ENCODE measurements at places on chromosomes 7 and 10.

- DNase-seq = no peak
These were observed 29.5 kb downstream of the LHPP start for GRCh38 chr10:124491105-124491504.

DNA sequence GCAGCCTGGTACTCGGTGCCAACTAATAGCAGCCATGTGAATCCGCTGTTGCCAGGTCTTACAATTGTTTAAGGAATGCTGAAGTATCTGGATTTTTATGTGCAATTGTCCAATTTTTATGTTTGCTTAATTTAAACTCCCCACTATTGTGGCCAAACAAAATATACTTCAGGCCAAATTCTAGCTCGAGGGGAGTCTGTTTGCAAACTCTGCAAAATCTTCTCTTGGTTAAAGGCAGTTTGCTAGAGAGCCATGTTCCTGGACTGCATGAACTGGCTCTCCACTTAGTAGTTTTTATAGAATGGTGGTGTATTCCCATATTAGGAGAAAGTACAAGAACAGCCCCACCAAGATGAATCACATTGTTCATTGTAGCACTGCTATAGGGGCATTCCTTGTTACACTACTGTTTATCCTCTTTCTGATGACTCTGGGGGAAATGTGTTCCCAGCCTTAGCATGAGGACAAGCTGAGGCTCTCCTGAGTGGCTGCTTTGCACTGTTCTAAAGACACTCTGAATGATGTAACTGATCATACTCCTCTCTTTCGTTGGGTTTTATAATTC is 178.0 kb upstream of the GLI3 start:
- DNase-seq = no peak

DNA sequence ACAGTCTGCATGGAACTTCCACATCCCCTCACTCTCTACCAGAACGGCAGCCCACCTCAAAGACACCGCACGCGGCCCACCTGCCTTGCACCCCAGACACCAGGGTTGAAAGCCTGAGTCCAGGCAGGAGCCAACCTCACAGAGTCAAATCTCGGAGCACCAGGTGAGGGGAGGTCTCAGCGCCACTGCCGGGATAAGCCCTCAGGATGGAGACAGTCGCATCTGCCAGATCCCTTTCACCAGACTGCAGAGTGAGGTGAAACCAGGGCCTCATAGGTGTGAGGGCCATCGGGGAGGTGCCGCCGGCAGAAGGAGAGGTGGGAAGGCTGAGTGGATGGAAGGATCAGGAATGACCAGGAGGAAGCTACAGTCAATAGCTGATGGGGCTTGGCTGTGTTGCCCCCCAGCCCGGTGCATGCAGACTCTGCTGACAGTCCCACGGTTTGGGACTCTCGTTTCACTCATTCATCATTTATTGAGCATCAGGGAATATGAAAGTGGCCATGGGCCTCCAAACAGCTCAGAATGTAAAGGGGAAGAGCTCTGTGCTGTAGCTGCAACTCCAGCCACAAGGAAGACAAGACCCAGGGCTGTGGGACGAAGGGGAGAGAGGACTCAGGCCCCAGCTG is 315.0 kb downstream of the PTPRN2 start:
- no peak for DNase-seq

DNA sequence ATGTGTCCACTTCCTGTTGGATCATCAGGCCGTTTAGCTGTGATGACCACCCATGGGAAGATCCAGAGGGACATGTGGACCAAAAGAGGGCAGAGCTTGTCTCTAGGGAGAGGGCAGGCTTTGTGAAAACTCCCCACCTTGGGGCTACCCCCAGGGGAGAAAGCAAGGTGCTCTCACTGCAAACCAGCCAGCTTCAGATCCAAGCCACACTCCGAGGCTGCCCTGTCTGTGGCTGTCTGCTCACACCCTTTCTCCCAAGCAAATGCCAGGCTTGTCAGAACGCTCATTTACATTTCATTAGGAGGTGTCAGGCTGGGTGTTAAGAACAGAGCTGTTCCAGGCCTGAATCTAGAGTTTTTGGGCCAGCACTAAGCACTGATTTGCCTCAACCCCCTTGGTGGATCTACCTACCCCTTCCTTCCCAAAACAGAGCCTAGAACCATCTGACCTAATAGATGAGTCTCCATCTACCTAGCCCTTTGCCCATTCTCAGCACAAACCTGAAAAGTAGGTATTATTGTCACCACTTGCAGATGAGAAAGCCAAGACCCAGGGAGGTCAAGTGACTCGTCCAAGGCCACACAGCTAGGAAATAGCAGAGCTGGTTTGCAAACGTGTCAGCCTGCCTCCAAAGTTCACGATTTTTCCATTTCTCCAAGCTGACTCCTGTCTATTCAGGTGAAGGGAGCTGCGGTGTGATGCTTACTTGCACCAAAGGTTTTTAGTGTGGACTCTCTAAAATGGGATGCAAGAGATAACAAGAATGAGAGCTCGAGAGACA is 130.9 kb downstream of the EMX2 start:
- DNase-seq = no peak

DNA sequence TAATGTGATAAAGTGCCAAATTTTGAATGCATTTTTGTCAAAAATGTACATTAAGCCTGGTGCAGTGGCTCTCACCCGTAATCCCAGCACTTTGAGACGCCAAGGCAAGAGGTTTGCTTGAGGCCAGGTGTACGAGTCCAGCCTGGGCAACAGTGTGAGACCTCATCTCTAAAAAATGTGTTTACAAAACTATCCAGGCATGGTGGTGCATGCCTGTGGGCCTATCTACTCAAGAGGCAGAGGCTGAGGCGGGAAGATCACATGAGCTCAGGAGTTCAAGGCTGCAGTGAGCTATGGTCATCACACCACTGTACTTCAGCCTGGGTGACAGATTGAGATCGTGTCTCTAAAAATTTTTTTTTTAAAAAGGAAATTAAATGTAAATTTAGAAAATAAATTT is 18.5 kb upstream of the MGMT start:
- DNase-seq = no peak

DNA sequence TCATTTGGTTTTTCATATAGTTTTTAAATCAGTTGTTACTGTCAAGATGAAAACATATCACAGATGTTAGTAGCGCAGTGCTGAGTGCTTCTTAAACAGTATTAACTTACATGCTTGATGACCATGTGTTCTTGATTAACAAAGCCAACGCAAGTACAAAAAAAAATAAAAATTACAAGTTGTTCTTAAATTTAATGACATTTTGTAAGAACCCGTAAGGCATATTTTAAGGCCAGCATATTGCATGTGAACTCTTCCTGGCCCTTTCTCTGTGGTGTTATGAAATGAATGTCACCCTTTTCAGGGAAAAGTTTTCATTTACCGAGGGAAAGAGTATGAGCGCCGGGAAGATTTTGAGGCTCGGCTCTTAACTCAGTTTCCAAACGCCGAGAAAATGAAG is 140.4 kb upstream of the NPS start:
- no peak for DNase-seq

DNA sequence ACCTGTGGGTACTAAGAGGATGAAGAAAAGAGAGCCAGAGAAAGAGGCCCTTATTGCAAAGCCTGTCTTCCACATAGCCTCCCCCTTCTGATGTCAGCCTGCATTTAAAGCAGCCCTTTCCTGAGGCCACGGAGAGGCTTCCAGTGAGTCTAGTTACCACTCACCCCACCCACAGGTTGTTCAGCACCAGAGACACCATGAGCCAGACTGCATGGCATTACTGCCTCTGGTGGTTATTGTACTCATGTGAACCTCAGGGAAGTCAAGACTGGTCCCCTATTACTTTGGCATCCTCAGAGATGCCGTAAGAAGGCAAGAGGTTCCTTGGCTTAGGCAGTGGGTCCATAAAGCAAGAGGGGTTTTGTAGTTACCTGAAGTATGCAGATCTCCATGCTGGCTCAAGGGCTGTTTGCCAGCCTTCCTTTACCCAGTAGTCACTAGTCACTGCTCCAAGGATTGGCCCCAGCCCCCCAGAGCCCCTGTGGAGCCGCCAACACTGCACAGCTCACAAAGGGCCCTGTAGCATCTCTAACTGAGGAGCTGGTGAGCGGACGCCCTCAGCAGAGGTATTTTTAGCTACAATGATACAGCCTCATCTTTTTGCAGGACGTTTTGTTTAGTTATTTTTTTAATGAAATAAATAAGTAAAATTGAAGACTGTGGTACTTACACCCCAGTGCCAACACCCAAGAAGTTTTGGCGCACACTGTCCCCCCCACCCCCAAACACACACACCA is 20.7 kb downstream of the LRRC4 start:
- DNase-seq = no peak

- peak; percentile 92 for DNase-seq
These were observed 5.4 kb upstream of the SPACDR start for GRCh38 chr7:100469227-100470044.

GRCh38 chr7:127708788-127709187 is 56.8 kb downstream of the SND1 start:
- DNase-seq = peak; percentile 2

DNA sequence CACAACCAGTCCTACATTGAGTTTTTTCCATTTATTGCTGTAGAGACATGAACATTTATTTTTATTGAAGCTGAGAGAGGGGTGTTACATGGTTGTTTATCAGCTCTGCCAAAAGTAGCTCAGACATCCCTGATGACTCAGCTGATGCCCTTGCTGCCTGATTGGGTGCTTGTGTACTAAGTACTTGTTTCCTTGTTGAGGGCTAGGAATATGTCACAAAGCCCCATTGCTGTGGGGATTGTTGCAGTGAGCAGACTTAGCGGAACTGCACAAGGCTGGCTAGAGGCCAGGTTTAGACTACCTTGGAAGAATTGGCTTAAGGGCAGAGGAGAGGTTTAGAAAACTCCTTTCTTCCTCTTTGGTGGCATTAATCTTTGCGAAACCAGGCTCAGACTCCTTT is 110.6 kb downstream of the AUTS2 start:
- DNase-seq = no peak

GRCh38 chr7:14751461-14751860 is 151.1 kb downstream of the DGKB start:
- DNase-seq = no peak

GRCh38 chr10:78458983-78459638 is 425.4 kb downstream of the RPS24 start:
- DNase-seq = no peak

DNA sequence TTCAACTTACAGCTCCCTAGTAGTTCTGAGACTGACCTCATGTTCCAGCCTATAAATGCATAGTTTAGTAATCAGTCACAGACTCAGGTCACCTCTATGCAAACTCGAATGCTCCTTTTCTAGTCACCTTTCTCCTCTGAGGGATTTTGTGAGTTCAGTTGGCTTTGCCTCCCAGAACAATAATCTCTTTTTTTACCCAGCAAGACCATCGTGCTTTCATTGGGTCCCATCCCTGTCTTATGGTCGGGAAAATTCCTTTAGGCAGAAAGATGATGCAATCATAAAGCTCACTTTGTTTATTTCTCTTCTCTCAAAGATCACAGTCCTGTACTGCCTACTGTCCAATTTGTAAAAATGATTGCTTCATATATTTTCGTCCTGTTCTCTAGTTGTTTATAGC is 38.4 kb downstream of the TWIST1 start:
- no peak for DNase-seq

- no peak for DNase-seq
These were observed at the start of gene CAV1 for GRCh38 chr7:116524609-116525297. Gene CAV1 (plus strand): TSS chr7:116525036. CDS start chr7:116525063, 27 bp downstream.

DNA sequence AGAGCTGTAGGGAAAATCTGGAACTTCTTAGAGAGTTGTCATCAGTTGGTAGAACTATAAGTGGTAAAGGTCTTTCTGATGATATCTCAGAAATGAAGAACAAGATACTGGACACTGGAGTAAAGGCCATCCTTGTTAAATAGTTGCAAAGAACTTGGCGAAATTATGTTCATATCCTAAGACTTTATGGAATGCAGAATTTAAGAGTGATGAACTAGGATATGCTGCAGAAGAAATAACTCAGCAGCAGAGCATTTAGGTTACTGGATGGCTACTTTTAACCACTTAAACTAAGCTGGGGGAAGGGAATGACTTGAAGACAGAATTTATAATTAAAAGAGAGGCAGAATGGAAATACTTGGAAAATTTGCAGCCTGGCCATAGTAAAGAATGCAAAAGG is 23.7 kb downstream of the PTEN start:
- no peak for DNase-seq

- DNase-seq = no peak
These were observed 133.8 kb downstream of the TCERG1L start for GRCh38 chr10:131177431-131178327.

DNA sequence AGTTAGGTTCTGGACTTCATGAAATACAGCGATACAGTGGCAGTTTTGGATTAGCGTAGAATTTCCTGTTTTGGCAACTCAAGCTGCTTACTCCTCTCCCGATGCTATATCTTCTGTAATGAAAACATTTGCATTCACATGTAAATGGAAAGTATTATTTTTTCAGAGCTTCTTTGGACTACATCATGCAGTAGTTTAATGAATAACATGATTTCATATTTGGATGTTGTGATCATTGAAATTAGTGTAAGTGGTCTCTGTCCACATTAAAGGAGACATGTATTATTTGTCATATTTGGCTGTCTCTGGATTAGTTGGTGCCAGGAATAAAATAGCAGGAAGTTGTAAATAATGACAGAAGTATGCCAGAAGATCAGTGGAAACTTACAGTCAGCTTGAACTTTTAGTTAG is 331.6 kb downstream of the GFRA1 start:
- no peak for DNase-seq

- DNase-seq = no peak
These were observed 340.2 kb downstream of the KCNMA1 start for GRCh38 chr10:77297393-77297739.

DNA sequence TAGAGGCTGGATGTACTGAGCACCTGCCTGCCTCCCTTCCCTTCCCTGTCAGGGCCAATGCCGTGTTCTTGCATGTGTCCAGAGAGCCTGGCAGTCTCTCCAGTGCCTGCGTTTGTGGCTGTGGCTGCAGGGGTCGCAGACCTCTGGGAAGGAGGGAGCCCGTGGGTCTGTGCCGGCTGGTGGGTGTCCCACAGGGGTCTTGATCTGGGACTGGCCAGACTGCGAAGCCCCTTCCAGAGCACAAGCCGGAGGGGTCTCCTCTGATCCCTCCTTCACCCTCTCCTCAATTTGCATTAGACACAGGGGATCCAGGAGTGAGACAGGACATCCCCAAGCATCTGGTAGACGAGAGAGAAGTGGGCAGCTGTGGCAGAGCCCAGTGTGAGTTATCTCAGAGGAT is 199.2 kb downstream of the ADARB2 start:
- no peak for DNase-seq

DNA sequence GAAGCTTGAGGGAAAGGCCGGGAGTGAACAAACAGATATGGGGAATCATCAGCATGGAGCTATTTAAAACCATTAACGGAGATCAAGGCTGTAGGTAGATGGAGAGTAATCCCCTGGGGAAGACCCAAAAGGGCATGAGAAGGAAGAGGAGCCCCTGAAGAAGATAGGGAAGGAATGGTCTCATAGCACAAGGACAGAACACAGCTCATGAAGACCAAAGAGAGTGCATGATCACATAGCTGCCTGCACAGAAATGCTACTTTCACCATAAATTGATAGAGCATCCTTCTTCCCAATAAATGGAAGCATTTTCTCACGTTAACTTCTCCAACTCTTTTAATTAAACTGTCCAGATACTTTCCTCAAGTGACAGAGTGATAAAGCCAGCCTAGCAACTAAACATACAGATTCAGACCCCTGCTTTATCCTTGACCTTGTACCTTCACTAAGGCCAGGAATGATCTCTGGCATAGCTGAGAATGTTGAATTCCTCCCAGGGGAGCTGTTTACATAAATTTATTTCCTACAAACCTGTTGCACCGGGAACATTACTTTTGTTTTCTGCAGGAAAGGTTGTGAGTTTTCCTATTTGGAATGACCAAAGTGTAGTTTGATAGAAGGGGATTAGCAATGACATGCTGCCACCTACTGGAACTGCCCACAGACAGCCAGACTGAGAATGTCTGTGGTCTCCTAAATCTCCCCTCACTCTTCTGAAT is 110.8 kb upstream of the LRGUK start:
- DNase-seq = no peak

GRCh38 chr10:110479710-110480109 is 18.0 kb upstream of the DUSP5 start:
- DNase-seq = no peak
